ENCODE measurements at places on chromosomes 2 and 18. TPM values are rescaled to one million over a fixed set of nuclear protein-coding genes. Genes with fewer than 3 reads are reported as not detected.

DNA sequence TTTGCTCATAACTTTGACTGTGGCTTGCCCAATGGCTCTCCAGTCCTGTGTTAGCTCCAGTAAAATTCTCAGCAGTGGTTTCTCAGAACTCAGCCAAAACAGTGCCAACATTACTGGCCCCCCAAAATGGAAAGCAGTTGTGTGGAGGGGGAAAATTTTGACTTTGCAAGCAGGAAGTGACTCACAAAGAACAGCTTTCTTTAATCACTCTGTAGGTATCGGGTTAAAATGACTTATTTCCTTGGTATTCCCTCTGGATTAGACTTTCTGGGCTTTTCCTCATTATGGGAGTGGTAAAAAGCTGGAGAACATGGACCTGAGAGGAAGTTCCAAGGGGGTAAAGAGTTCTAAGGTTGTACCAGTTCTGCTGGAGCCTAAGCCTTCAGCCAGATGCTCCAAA is 175.7 kb upstream of the RND3 start:
- no peak for DNase-seq

DNA sequence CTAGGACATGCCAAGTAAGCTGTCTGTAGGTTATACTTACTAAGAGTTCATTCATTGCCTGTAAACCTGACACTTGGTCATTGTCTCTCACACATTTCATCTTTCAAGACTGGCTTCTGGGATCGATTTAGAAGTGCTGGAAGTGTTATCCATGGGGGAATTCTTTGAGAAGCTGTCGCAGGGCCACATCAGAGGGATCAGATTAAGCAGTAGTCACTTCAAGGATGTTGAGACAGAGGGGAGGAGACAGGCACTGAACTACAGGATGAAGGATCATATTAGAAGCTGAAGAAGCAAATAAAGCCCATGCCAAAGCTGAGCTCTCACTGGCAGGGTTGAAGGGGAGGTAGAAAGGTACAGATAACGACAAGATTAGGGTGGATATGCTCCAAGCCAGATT is 49.0 kb downstream of the CDK15 start:
- DNase-seq: no peak

DNA sequence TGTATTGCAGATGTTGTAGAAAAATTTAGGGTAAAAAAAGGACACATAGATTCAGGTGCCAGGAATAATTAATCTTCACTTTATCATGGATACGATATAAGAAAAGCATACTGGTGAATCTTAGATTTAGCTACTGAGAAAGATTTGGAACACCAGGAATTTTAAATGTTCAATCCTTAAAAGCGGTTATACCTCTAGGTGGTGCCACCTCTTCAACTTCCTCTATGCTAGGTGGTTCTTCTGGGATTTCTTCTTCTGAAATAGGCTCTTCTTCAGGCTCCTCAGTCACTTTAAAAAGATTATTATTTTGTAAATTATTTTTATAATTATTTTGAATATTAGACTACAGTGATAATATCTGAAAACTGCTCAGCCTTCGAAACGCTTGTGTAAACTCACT is 133.1 kb downstream of the TTN start:
- DNase-seq: no peak

- DNase-seq: no peak
Observed at GRCh38 chr2:160269365-160269764, 69.3 kb upstream of the ITGB6 start.

GRCh38 chr2:174835797-174836255 is 71.6 kb upstream of the CHRNA1 start:
- DNase-seq: no peak

DNA sequence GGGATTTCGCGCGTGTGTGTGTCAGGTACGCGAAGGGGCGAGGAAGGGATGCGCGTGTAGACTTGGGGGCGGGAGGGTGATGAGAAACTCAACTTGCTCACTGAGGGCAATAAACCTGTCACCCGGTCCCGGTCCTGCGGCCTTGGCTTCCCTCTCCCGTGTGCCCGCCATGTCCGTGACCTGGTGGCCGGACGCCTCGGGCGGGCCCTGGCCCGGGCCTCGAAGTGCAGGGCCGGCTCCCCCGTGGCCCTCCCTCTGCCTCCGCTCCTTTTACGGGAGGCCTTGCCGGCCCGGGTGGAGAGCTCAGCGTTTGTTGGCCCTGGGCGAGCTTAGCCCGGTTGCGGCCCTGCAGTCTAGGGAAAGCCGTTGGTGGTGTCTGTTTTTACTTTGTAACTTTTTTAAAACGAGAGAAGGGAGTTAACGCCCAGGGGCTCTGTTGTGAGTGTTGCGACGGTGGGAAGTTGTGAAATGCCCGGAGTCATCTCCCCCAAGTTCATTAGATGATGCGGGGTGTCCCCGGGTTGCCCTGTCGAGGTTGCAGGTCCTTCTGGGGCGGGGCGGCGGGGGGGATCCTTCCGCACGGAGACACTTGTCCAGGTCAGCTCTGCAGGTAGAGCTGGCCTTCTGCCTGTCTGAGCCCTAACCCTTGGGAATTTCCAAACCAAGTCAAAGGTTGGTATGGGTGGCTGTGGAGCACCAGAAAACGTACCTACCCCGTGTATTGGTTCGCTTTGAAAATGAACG is 883 bp downstream of the SMCHD1 start:
- peak; percentile 47 for DNase-seq

GRCh38 chr2:47227532-47228279 is 72.6 kb upstream of the STPG4 start:
- DNase-seq: no peak

DNA sequence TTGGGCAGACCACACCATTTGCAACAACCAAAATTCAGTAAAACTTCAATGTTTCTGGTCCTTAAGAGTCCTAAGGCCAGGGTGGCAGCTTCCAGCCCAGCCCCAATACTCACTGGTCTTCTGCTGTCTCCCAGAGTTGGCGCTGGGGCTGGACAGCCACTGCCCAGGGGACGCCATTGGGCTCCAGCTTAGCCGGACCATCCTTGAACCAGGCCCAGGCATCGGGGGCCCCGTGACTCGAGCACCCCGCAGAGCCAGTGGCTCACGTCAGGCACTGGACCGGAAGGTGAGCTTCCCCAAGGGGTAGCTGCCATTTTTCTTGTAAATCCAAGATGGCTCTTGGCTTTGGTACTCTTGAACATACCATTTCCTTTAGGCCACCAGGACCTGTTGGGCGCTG is 21.8 kb downstream of the SNED1 start:
- no peak for DNase-seq

TSPYL6 gene
- not detected for total RNA-seq

RESP18 gene
- not detected for total RNA-seq

TBC1D8 gene
- total RNA-seq: 255 TPM

AAMP gene
- 94.1 TPM for total RNA-seq

DNPEP gene
- total RNA-seq: 147 TPM

TFCP2L1 gene
- 2.2 TPM for total RNA-seq
